ENCODE measurements at places on chromosomes 3 and 15. TPM values are rescaled to one million over a fixed set of nuclear protein-coding genes. Genes with fewer than 3 reads are reported as not detected.

- DNase-seq = no peak
Measured at GRCh38 chr3:17927036-17927435, 184.6 kb upstream of the TBC1D5 start.

The RGMA gene
- 4.2 TPM for total RNA-seq

DNA sequence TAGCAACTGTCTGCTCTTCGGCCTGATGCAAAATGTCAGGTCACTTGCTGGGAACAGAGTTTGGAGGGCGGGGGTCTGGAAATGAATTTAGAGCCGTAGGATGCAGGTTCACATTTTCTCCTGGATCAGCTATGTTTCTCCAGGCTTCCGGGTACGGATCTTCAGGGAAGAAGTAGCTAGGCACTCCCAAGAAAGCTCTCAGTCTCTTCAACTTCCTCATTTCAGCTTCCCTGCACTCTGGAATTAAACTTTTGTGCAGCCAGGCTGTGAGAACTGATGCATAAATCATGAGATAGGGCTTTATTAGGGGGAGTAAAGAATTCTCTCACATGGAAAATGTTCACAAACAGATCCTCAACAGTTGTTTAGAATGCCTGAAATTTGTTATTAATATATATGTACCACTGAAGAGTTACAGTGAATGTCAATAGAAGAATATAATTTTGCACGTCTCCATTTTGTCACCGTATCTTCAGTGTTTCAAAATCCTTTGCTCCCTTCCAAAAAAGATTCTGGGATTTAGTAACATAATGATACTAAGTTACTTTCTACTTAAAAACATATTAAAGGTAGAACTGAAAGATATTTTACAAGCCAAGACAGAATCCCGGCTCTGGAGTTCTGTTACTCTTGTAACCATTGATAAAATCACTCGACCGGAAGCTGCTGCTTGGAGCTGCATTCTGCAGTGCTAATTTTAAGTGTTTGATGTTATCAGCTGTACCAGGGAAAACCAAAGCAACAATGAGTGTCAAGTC is 178.5 kb upstream of the P2RY1 start:
- DNase-seq = no peak

GRCh38 chr3:89002191-89002590 is 105.2 kb upstream of the EPHA3 start:
- DNase-seq = no peak

DNA sequence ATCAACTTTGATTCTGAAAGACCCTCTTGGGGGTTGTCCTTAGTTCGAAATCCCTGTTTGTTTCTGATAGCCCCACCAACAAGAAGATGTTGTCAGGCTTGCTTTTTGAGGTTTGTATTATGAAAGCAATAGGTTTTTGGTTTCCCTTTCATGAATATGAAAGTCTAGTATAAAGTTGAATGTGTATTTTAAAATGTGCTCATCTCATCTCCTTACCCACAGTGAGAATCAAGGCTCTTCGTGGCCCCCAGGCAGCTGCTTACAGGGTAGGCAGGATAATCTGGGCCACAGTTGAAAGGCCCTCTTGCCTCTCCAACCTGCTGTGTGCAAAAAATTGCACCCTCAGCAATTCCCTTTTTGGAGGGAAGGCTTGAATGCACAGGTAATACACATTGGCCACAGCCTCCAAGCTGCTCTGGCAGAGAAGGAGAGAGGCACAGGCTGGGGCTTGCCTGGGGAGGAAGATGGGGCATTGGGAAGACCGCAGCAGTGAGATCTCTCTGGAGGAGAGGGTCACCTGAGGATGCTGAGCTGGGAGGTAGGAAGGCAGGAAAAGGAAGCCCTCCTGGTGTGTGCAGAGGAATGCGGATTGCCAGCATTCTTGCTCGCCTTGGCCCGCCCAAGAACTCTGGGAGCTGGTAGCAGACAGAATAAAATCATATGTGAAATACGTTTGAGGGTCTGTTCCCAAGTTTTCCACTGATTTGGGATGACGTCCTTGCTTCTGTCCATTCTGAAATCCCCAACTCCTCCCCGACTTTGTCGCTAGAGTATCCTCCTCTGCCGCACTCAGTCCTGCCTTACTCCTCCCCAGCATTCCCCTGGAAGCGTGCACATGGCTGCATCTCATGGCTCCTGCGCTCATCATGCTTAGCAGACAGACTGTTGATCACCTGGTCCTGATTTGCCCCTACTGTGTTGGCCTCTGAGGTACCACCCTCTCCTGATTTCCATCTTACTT is 196.4 kb downstream of the RPLP1 start:
- no peak for DNase-seq

GRCh38 chr3:32175607-32176197 is 62.8 kb upstream of the CMTM8 start:
- peak; percentile 58 for DNase-seq

DNA sequence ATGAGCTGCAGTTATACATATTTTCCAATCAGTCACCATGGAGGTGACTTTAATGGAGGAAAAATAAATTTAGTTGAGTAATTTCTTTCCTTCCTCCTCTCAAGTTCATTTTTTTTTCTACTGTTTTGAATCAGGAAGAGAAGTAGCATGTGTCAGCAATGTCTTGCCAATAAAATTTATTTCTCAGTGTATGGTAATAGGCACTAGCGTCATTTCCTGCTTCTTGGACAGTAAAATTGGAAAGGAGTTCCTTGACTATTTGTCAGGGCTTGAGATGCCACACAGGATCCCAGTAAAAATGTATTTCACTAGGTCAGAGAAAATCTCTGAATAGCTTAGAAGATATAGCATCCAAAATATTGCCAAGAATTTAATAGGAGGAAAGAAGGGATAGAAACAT is 605.9 kb downstream of the ROBO1 start:
- DNase-seq = no peak

- DNase-seq = no peak
Measured at GRCh38 chr3:133032301-133032700, 5.9 kb upstream of the TMEM108 start.

GRCh38 chr3:45940781-45941365 is 2.4 kb upstream of the CXCR6 start:
- no peak for DNase-seq

GRCh38 chr3:136444581-136444980 is 194.4 kb downstream of the PCCB start:
- DNase-seq = no peak

- DNase-seq = no peak
Measured at GRCh38 chr3:49470714-49471420, 800 bp downstream of the DAG1 start.

- no peak for DNase-seq
Measured at GRCh38 chr3:59762941-59763340, 713.1 kb upstream of the CFAP20DC start.

DNA sequence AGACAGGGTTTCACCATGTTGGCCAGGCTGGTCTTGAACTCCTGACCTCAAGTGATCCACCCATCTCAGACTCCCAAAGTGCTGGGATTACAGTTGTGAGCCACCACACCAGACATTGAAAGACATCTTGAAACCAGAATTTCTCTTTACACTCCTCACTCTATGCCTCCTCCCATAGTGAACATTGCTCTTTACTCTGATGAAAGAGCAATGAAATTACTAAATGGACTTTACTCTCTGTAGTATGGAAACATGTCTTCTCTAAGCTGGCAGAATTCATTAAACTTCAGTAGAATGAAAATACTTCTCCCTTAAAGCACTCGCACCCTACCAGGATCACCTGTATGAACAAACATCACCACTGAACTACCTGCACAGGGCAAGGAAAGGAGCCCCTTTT is 27.8 kb upstream of the TFG start:
- DNase-seq = no peak

GRCh38 chr3:186965141-186965879 is 35.0 kb downstream of the ST6GAL1 start:
- DNase-seq = no peak

DNA sequence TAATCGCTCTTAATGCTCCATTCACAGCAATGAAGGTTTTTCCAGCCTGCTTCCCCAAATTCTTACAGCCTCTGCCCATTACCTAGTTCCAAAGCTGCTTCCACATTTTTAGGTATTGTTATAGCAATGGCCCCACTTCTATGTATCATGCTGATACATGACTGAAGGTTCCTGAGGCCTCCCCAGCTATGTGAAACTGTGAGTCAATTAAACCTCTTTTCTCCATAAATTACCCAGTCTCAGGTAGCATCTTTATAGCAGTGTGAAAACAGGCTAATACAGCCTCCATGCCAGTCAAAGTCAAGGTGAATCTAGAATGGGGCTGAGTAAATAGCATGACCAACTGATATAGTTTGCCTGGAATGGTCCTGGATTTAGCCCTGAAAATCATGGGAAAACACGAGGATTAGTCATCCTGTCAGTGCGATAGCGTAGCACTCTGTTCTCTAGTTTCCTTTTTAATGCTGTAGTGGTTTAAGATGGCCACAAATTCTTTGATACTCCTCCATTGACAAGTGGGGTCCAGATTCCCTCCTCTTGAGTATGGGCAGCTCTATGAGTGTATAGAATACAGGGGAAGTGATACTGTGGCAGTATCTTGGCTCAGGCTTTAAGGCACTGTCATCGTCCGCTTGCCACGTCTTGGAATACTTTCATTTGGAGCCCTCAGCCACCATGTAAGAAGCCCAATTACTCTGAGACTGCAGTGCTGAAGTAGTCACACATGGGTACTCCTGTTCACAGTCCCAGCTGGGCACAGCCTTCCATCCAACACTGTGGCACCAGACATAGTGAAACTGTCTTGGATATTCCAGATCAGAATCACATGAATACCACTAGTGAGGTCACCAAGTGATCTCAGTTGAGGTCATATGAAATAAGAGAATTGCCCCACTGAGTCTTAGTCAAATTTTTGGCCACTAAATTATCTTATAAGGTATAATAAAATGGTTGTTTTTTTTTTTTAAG is 94.0 kb upstream of the PLCL2 start:
- no peak for DNase-seq

- no peak for DNase-seq
Measured at GRCh38 chr15:88982304-88982945, 69.2 kb upstream of the MFGE8 start.

- no peak for DNase-seq
Measured at GRCh38 chr3:1623896-1624295, 474.8 kb upstream of the CNTN4 start.

The SLC26A6 gene
- total RNA-seq = 112 TPM

- DNase-seq = no peak
Measured at GRCh38 chr3:186333256-186333655, 28.8 kb downstream of the DGKG start.

The CEP97 gene
- total RNA-seq = 7.1 TPM

DNA sequence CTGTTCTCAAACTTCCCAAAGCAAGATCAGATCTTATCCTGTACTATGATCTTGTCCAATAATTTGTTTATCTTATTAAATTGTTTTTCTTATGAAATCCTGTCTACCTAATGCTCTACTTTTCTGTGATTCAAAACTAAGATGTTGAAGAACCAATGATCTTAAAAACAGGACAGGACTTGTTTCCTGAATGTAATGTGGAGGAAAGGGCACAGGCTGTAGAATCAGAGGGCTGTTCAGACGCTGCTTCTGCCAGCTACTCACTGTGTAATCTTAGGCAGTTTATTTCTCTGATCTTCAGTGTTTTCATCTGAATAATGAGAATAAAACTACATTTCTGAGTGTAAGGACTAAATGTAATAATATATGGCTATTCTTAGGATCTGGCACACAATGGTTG is 20.1 kb upstream of the DMXL2 start:
- no peak for DNase-seq

GRCh38 chr3:111691293-111691909 is 96.3 kb upstream of the ZBED2 start:
- no peak for DNase-seq

DNA sequence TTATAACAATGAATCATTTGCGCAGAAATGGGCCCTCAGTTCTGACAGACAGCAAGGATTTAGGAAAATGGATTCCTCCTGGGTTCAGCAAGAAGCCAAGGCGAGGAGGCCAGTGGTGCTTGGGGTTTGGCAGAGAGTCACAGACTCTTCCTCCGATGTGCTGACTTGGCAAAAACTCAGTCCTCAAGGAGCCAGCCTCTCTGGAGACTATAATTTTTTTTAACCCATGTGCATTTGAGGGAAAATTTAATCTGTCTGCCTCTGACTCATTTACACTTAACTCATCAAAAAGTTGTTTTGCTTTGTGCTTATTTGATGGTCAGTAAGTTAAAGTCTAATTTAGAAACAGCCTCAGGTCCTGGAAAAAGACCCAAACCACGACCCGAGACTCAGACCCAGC is 34.2 kb upstream of the SLC24A5 start:
- no peak for DNase-seq

All from colonic mucosa (tissue), 4 donors.